Activated CD8-positive, alpha-beta memory T cell treated with anti-CD3 and anti-CD28 coated beads for 24 hours (primary cell): ENCODE measurements at places on chromosomes 6 and 20.

- no peak for DNase-seq
Measured at GRCh38 chr6:130903007-130903406, 75.8 kb downstream of the SMLR1 start.

GRCh38 chr20:49483696-49484123 lies 1.2 kb upstream of the KCNB1 start:
- no peak for DNase-seq

DNA sequence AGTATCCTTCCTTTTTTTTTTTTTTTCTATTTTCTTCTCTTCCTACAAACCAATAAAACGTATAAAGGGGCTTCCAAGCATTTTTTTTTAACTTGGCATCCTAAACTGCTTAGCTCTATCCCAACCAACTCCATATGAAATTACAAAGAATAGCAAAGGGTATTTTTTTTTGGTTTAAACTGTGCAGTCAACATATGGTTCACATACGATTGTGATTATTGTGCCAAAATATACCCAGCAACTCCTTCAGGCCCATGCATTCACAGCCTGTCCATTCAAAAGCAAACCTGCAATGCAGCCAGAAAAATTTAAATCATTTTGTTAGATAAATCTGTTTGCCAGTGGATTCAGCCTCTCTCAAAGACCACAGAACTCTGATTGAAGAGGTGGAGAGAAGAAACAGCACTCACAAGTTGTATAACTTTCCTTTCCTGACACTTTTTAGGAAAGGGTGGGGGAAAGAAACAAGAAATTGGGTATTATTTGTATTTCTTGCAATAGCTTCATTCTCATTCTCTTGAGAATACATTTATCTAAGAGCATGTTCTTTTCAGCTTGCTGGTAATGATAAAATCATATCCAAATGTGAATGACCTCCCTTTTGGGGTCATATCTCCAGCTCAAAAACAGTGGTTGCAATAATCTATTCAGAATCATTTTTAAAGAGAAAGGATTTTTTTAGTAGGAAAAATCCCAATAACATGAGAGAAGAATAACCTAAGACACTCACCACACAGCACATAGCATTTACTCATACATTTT lies 701.3 kb upstream of the CHD6 start:
- DNase-seq = no peak

DNA sequence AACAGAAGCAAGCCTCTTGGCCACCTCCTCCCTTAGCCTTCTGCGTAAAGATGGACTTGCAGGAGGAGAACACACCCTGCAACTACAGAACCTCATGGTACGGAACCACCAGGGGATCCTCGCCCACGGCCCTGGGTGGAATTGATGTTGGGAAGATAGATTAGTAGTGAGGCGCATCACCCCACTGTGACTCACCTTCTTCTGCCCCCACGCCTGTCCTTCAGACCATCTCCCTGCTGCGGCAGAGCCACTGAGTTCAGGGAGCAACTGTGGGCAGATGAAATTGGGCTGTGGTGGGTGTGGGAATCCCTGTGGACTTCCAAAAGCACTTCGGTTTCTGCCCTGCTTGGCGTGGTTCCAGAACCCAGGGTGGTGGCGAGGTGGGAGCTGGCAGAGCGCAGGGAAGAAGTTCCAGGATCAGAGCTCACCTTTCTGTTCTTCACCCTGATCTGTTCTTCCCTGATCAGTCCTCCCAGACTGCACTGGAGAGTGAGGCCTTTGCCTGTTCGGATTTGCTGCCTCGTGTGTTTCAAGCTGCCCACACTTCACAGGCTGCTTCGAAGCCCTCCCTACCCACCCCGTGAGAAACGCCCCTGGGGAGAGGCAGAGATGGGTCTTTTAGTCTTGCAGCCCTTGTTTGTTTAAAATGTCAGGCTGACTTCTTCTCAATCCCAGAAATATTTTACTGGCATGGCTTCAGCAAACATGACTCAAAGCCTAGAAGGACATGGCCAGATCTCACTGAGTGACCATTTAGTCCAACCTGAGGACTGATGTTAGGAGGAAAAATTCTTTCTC lies 92.8 kb upstream of the MLN start:
- DNase-seq = no peak

- no peak for DNase-seq
Measured at GRCh38 chr20:14723614-14724013, 386.2 kb upstream of the FLRT3 start.

GRCh38 chr6:162576016-162576415 lies 151.6 kb downstream of the PRKN start:
- DNase-seq = no peak

- no peak for DNase-seq
Measured at GRCh38 chr6:150450918-150451317, 82.1 kb downstream of the IYD start.

GRCh38 chr6:1039191-1039590 lies 272.7 kb upstream of the FOXQ1 start:
- no peak for DNase-seq

- DNase-seq = no peak
Measured at GRCh38 chr6:36335465-36336207, 1.1 kb downstream of the BNIP5 start.
